ENCODE measurements at places on chromosomes 1 and 21.
A peak's percentile ranks its signal among the peaks of the same experiment; 100 is the strongest.

GRCh38 chr1:157925419-157926166, 67.9 kb upstream of the KIRREL1 start:
- DNase-seq, result no peak

- DNase-seq, result no peak
Measured at GRCh38 chr1:13770743-13771142, 70.8 kb downstream of the PRDM2 start.

- no peak for DNase-seq
Measured at GRCh38 chr1:161076410-161076809, 6.7 kb upstream of the ARHGAP30 start.

DNA sequence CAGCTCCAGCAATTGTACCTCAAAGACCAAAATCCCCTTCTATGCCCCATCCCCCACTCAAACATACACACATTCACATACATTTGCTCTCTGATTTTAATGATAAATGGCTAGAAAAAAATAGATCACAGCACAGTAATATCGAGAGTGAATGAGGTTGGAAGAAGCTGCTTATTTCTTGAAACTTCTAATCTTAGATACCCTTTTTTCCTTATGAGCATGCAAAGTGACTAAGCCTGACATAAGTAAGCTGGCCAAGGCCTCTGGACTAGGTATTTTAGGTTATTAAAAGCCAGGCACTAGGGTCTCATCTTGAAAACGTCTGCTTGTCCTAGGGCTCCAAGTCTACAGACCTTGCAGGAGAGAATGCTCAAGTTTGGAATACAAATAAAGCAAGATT, 133.6 kb downstream of the TGFBR3 start:
- DNase-seq, result no peak

DNA sequence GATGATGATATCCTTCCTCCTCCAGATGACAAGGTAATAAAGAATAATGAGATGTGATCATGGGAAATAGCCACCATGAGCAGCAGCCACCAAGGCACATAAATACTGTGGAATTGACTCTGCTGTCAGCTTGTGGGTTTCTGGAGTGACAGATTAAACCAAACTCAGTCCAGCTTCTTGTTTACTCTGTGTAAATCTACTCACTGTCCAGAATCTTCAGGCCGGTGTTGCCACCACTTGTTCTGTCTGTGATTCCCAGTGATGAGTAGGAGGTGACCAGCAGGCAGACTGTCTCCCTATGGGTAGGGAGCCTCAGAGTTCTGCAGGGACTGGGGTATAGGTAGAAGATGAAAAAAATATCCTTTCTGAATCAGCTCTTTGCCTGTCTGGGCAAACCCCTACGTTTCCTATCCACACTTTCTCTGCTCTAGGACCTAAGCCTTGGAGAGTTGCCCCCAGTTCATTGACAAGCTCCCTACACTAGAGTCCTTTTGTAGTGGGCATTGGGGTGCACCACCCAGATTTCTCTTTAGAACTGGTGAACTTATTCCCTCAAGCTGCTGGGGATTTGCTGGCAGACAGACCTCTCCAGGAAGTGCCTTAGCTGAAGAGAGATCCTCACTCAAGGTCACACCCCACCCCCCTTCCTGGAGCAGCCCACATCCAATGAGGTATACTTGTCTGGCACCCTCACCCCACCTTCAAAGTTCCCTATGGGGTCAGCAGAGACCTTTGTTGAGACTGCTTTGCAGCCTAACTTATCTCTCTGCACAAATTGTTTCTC, 47.6 kb downstream of the ATP1A1 start:
- DNase-seq, result no peak

GRCh38 chr1:213070406-213070805, 19.4 kb downstream of the RPS6KC1 start:
- DNase-seq, result no peak

GRCh38 chr1:178057912-178058534, 35.9 kb upstream of the RASAL2 start:
- DNase-seq, result no peak

- DNase-seq, result peak; percentile 97
Measured at GRCh38 chr21:41786509-41786987, 19.7 kb upstream of the RIPK4 start.

DNA sequence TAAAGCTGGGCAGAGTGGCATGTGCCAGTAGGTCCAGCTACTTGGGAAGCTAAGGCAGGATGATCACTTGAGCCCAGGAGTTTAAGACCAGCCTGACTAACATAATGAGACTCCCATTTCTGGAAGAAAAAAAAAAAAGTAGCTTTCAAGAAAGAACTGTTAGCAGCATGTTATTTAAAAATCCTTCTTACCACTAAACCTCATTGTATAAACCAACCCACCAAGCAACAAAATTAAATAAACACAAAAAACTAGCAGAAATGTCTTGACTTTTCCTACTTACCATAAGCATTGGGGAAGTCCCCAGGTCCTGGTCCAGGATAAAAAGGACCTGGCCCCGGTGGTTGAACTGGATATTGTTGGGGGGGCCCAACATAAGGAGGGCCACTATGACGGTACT, 192.9 kb upstream of the HP1BP3 start:
- no peak for DNase-seq

GRCh38 chr1:66853379-66853778, 52.3 kb upstream of the INSL5 start:
- no peak for DNase-seq

- no peak for DNase-seq
Measured at GRCh38 chr1:221937155-221937953, 195.5 kb upstream of the DUSP10 start.

DNA sequence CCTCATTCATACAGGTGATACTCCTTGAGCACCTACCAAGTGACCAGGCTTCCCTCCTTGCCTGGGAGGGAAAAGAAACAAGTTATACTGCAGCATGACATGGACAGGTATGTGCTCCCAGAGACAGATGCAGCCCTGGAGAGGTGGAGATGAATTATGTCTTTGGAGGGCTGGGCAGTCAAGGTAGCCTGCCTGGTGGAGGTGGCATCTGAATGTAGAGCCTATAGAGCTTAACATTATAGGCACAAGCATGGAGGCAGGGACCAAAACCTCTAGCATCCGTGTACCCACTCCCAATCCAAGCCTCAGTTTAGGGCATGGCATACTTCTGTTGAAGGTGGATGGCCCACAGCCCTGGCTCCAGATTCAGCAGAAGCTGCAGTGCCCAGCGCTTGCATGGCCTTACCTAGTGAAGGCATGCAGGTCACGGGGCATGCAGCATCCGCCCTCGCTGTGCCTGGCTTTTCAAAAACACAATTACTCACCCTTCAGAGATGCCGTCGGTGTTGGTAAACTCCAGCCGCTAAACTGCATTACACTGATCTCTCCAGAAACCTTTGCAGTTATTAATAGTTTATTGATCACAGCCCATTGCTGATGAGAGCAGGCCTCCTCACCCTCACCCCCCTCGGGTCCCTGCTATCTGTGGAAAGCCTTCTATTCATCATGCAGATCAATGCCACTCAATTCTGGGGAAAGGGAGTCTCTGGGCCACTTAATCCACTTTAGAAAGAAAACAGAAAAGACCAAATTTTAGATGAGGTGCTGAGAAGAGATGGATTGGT, 151.1 kb upstream of the KLHDC7A start:
- DNase-seq, result no peak

GRCh38 chr1:37009521-37009920, 24.8 kb downstream of the GRIK3 start:
- DNase-seq, result no peak

- no peak for DNase-seq
Measured at GRCh38 chr1:243686159-243686558, 163.9 kb downstream of the AKT3 start.

DNA sequence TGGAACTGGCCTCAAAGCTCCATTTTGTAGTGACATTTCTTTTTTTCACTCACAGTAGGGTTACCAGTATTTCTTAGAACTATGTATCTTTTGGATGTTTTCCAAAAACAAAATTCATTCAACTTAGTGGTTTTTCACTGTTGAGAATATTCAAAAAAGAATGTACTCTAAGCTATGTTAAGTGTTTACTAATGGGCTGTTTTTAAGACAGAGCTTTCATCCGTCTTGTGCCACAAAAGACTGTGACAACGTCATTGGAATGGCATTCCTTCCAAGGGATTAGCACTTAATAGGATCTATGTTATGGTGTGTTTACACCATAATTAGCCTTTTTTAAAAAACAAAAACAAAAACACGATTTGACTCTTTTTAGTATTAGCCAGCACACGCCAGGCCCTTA, 66.8 kb downstream of the TTC3 start:
- DNase-seq, result peak; percentile 35

DNA sequence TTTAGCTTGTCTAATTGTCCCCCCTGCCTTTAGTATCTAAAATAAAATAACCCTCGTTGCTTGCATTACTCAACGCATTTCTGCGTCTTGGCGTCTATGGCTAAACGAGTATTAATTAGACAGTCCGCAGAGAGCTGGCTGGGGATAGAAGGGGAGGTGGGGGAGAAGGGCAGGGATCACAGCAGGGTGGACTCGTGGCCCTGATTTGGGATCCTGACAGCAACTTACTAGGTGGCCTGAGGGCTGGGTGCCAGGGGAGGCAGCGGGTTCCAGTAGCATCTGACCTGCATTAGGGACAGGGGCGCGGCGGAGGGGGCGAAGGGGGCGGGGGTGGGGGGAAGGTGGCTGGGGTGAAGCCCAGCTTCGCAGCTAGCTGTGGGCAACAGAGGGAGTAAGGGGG, 1.1 kb upstream of the BACE2 start:
- no peak for DNase-seq

GRCh38 chr1:236639686-236640085, 35.4 kb upstream of the HEATR1 start:
- DNase-seq, result no peak

DNA sequence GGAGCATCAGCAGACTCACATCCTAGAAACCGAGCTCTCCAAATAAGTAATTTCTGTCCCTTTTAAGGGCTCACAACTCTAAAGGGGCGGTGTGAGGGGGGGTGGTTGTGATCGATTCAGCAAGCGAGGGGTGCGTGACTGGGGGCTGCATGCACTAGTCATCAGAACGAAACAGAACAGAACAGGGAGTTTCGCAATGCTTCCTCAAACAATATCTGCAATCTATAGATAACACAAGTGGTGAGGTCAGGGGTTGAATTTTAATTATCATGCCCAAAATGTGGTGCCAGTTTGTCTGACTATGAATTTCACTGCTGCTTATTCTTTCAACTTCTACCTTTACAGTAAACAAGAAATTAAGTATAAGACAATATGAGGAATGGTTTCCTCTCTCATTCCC, 1003.0 kb upstream of the NCAM2 start:
- no peak for DNase-seq

GRCh38 chr1:110165761-110166231, 15.5 kb downstream of the SLC6A17 start:
- no peak for DNase-seq

DNA sequence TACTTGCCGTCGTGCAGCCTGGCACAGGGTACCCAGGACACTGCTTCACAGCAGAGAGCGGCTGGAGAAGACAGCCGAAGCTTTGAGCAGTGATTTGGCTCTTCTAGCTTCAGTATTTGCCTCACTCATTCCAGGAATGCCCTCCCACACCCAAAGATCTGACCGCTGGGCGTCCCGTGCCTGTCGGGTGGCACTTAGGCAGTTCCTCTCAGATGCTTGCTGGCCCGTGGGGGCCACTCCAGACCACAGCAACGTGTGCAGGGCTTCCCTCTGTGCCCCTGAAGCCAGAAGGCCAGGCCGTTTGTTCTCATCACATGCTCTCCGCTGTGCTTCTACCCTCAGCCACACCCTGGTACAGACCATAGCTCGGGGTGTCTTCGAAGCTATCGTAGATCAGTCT, 17.0 kb downstream of the RRP1B start:
- no peak for DNase-seq

- no peak for DNase-seq
Measured at GRCh38 chr1:237983496-237983895, 92.8 kb upstream of the ZP4 start.

DNA sequence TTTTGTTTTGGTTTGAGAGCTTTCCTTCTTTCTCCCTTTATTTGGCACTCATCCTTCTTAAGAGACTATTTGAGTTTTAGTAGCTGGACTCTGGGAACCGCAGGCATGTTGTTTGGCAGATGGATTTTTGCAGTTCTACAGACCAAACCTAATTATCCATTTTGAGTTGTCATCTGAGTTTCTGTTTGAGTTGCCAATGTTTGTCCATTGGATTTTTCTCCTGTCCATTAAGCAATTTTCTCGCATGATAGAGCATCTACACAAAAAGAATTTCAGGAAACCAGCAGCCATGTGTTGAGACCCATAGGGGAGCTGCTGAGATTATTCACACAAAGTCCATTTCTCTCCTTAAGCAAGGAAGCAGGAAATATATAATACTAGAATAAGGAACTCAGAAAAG, 17.2 kb upstream of the CXADR start:
- DNase-seq, result no peak

- no peak for DNase-seq
Measured at GRCh38 chr1:31669786-31670592, 25.3 kb upstream of the PEF1 start.

- DNase-seq, result no peak
Measured at GRCh38 chr1:219544163-219544846, 68.6 kb downstream of the ZC3H11B start.

DNA sequence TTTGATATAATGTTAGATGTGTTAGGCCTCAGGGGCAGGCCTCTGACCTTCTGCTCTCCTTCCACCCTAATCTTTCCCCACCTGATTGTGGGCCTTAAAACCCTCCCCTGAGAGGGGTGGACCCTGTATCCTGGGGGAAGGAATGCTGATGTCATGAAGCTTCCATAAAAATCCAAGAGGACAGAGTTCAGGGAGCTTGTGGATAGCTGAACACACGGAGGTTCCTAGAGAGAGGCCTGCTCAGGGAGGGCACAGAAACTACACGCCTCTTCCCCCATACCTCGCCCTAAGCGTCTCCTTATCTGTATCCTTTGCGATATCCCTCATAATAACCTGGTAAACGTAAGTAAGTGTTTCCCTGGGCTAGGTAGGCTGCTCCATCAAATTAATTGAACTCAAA, 4.3 kb downstream of the MFN2 start:
- DNase-seq, result no peak

GRCh38 chr21:38775733-38776132, 30.0 kb upstream of the ETS2 start:
- no peak for DNase-seq

- no peak for DNase-seq
Measured at GRCh38 chr1:217892750-217893149, 261.6 kb downstream of the SPATA17 start.

GRCh38 chr1:44436401-44437106, 31.5 kb downstream of the RNF220 start:
- no peak for DNase-seq

GRCh38 chr1:98662356-98662670, 792 bp downstream of the SNX7 start:
- DNase-seq, result no peak

GRCh38 chr21:45747233-45747766, 103.8 kb downstream of the PCBP3 start:
- DNase-seq, result no peak
